ENCODE measurements at places on chromosomes 1 and 21.
A peak's percentile ranks its signal among the peaks of the same experiment; 100 is the strongest.

DNA sequence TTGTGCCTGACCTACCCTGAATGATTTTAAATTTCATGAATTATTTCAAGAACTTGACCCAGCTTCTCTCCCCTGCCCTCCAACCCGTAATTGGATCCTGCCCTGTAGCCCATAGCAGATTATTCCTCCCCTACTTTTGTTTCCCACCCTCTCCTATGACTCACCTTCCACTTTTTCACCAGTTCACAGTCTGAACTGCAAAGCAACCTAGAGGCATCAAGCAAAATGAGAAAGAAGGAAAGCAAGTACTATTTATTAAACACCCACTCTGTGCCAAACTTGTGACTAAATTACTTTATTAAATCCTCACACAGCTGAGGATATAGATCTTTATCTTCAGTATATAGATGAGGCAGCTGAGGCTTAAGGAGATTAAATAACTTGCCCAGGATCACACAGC is 20.7 kb upstream of the IKBKE start:
- no peak for DNase-seq

DNA sequence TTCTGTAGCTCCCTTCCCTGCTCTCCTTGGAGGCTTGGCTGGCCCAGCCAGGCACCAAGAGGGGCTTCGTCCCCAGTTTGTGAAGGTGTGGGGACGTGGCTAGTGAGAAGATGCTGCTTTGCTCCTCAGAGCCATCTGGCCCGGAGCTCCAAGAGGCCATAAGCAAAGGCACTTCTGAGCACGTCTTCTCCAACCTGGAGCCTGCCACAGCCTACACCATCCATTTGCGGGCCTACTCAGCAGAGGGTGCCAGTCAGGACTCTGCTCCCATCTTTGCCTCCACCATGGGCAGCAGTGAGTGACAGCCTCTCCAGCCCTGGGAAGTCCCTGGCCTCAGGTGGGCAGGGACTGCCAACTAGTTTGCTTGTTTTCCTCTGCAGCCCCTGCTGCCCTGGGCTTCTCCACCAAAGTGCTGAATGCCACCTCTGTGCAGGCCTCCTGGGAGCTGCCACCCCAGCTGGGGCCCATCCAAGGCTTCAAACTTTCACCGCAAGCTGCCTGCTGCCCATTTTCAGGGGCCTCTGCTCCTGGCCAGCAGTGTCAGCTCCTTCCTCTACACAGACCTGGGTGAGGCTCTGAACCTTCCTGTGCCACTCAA is 25.9 kb downstream of the SLC27A3 start:
- no peak for DNase-seq

- no peak for DNase-seq
Measured at GRCh38 chr1:47545912-47546483, 108.2 kb downstream of the FOXD2 start.

- no peak for DNase-seq
Measured at GRCh38 chr21:31869750-31870149, 3.1 kb upstream of the HUNK start.

GRCh38 chr1:164971921-164972415 is 384.5 kb downstream of the LMX1A start:
- no peak for DNase-seq

DNA sequence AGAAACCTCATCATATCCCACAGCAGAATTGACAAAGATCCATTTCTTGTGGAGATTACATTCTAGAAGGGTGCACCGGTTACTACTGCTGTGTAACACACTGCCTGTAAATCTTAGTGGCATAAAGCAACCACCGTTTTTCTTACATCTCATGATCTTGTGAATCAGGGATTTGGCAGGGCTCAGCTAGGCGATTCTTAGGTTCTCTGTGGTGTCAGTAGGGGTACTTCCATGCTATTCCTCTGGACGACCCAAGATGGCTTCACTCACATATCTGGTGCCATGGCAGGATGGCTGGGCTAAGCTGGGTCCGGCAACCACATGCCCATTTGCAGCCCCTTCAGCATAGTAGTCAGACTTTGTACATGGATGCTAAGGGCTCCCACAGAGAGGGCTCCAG is 179.8 kb upstream of the TMEM51 start:
- no peak for DNase-seq

GRCh38 chr1:109111386-109112055 is 2.4 kb upstream of the ELAPOR1 start:
- no peak for DNase-seq

DNA sequence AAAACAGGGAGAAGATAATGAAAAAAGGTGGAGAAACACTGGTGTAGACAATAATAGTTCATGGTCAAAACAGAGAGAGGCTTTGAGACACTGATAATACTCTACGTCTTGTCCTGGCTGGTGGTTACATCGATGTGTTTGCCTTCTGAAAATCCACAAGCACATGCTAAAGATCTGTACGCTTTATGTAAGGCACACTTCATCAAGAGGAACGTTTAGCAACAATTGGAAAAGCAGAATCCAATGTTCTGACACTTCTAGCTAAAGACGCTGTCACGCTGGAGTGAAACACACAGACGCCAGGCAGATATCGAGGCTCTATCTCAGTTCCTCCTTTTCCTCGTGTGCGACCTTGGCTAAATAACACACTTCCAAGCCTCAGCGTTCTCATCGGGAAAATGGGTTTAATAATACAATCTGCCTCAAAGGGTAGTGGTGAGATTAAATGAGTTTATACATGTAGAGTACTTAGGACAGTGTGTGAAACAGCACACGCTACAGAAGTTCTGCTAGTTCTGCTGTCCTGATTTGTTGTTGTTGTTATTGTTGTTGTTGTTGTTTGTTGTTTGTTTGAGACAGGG is 386.1 kb downstream of the SETD4 start:
- no peak for DNase-seq

GRCh38 chr1:119475866-119476439 is 31.1 kb upstream of the HSD3B1 start:
- DNase-seq = no peak

DNA sequence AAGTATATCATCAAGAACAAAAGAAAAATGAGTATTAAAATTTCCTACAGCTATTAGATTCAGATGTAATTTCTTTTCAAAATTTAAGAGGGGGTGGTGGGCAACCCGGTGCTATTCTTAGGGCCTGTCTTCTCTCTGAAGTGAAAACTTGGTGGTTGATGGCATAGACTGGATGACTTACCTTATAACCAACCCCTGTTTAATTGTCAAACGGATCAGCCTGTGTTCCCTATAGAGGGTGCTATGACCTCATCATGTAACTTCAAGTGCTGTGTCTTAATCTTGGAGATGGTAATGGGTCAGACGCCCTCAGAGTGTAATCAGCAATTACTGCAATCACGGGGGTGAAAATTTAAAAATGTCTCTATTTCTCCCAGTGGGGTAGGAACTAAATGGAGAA is 176.2 kb downstream of the PCP4 start:
- DNase-seq = no peak

DNA sequence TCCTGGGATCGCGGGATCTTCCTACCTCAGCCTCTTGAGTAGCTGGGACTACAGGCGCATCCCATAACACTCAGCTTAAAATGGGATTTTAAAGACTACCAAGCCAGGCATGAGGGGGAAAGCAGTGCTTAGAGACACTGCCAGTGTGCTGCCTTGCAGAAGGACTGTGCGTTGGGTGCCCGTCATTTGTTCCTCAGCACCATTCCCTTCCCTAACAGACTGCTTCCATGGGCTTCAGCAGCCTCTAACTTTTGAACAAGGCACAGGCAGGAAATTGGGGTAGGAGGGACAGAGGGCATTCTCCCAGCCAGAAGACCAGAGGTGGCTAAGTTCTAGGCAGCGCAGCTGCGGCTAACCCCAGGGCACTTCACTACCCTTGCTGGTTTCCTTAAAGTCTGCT is 73.9 kb upstream of the USP24 start:
- no peak for DNase-seq

DNA sequence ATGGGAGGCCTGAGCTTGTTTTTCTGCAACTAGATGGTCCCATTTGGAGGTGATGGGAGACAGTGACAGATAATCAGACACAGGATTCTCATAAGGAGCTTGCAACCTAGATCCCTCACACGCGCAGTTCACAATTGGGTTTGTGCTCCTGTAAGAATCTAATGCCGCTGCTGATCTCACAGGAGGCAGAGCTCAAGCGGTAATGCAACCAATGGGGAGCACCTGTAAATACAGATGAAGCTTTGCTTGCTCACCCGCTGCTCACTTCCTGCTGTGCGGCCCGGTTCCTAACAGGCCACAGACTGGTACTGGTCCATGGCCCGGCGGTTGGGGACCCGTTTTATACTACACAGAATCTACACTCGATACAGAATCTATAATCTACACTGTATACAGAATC is 52.6 kb upstream of the B3GALNT2 start:
- no peak for DNase-seq

- no peak for DNase-seq
Measured at GRCh38 chr1:215568299-215568692, 1.2 kb downstream of the KCTD3 start.

DNA sequence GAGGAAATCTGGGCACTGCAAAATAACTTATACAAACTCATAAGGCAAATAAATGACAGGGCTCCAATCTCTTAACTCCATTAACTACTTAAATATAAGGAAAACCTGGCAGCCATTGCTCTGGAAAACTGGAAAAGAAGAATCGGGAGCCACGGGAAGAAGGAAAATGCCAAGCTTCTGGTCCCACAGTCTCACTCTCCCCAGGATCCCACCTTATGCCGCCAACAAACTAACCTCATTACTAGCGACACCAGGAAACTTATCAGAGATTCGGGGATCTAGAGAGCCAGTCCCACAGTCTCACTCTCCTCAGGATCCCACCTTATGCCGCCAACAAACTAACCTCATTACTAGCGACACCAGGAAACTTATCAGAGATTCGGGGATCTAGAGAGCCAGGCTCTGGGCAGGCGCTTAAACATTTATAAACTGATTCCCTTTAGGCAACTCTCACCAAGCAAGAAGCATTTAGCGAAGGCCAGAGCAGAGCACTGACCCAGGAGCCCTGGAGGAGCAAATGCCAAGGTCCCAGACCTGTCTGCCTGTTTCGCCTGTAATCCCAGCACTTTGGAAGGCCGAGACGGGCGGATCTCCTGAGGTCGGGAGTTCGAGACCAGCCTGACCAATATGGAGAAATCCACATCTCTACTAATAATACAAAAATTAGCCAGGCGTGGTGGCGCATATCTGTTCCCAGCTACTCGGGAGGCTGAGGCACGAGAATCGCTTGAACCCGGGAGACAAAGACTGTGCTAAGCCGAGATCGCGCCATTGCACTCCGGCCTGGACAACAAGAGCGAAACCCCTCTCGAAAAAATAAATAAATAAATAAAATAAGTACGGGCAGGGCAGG is 720 bp downstream of the PSMB2 start:
- DNase-seq = no peak

GRCh38 chr1:195113471-195113870 is 1494.8 kb downstream of the KCNT2 start:
- no peak for DNase-seq

- no peak for DNase-seq
Measured at GRCh38 chr1:190095596-190095995, 382.1 kb downstream of the BRINP3 start.

GRCh38 chr1:9594471-9595155 is 5.9 kb downstream of the TMEM201 start:
- no peak for DNase-seq

- no peak for DNase-seq
Measured at GRCh38 chr1:182599339-182599738, 4.8 kb downstream of the RGS16 start.

GRCh38 chr1:31683997-31684396 is 19.8 kb downstream of the COL16A1 start:
- DNase-seq = no peak

- DNase-seq = no peak
Measured at GRCh38 chr1:157519451-157519850, 32.9 kb downstream of the FCRL5 start.

GRCh38 chr21:28892199-28893111 is 100.2 kb downstream of the LTN1 start:
- DNase-seq = no peak

GRCh38 chr1:51297401-51298321 is 32.7 kb downstream of the TTC39A start:
- no peak for DNase-seq

GRCh38 chr1:209755926-209756614 is at the start of gene TRAF3IP3:
Gene TRAF3IP3, plus strand, starts transcription at chr1:209756053. Its CDS starts 3,987 bp downstream, at chr1:209760040.
- DNase-seq = peak; percentile 46

DNA sequence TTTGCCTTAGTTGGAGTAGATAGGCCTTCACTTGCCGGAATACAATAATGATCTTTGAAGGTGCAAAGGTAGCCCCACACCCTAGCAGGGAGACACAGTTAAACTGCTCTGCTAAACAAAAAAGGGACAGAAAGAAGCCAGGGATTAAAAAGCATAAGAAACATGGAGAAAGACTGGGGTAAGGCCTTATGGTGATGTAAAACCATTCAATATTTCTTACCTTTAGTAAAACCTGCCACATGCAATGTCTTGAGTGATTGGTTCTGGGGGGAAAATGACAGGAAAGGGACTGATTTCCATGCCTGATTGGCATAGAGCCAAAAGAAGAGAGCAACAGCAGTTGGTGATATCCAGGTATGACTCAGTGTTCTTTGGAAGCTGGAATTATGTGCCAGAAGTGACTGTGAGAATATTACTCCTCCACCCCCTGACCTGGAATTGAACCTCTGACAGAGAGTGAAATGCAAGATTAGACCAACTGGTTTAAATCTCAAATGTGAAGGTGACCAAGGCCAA is 8.1 kb downstream of the DNASE2B start:
- DNase-seq = no peak
